Activated CD4-positive, alpha-beta T cell treated with anti-CD3 and anti-CD28 coated beads for 24 hours (primary cell): ENCODE measurements at places on chromosomes 11 and 22.

- no peak for DNase-seq
Measured at GRCh38 chr22:46501701-46502100, 35.7 kb downstream of the CELSR1 start.

DNA sequence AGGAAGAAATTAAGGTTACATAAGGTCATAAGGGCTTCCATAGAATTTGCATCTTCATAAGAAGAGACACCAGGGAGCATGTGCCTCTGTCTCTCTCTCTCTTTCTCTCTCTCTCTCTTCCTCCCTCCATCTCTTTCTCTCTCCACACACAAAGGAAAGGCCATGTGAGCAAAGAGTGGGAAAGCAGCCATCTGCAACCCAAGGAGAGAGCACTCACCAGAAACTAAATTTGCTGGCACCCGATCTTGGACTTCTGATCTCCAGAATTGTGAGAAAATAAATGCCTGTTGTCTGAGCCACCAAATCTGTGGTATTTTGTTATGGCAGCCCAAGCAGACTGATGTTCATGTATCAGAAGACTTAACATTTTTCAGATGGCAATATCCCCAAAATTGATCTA is 6.4 kb upstream of the KRTAP5-10 start:
- DNase-seq: no peak

DNA sequence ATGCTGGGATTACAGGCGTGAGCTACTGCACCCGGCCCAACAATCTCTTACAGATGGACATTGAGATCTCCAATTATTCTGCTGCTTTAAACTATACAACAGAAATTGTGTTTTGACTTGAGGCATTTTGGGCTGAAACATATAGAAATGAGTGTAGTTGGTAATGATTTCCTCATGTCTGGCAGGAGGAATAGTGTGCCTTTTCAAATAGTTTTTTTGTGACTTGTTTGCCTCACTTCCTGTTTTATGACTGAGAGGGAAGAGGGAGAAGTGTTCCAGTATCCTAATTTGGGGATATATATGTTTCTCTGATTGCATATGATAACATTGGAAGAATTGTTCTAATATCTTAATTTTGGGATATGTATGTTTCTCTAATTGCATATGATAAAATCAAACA is 40.2 kb downstream of the EP300 start:
- no peak for DNase-seq

GRCh38 chr11:75287579-75287978 is 47.0 kb downstream of the TPBGL start:
- DNase-seq: no peak

DNA sequence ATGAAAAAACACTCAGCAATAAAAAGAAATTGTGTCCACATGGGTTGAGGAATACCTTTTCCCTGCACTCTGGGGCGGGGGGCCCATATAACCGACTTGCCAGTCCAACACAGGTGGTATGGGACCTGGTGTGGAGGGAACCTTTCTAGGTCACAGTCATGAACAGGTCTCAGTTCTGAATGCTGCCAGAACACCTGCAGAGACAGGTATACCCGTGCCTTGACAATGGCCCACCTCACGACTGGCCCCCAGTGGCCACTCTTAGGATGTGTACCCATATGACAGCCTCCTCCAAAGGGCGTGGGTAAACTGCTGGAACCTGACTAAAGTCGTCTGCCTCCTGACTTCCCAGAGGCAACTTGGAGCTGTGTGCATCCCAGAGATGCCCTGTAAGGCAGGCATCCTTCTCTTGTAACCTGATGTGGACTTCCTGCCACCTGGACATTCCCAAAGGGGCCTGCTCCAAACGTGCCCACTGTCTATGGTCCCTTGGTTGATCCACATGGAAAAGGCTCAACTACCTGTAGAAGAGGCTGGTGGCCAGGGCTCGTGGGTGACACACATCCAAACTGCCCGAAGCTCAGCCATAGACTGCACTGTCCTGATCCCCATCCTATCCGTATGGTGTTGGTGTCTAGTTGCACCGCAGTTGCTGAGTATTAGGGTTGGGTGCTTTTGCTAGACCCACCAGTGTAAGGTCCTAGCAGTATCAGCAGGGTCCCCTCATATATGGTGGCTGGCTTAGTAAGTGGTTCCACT is 859.3 kb downstream of the BRD1 start:
- DNase-seq: peak; percentile 11

- DNase-seq: no peak
Measured at GRCh38 chr22:29744902-29745301, 21.9 kb downstream of the ZMAT5 start.

DNA sequence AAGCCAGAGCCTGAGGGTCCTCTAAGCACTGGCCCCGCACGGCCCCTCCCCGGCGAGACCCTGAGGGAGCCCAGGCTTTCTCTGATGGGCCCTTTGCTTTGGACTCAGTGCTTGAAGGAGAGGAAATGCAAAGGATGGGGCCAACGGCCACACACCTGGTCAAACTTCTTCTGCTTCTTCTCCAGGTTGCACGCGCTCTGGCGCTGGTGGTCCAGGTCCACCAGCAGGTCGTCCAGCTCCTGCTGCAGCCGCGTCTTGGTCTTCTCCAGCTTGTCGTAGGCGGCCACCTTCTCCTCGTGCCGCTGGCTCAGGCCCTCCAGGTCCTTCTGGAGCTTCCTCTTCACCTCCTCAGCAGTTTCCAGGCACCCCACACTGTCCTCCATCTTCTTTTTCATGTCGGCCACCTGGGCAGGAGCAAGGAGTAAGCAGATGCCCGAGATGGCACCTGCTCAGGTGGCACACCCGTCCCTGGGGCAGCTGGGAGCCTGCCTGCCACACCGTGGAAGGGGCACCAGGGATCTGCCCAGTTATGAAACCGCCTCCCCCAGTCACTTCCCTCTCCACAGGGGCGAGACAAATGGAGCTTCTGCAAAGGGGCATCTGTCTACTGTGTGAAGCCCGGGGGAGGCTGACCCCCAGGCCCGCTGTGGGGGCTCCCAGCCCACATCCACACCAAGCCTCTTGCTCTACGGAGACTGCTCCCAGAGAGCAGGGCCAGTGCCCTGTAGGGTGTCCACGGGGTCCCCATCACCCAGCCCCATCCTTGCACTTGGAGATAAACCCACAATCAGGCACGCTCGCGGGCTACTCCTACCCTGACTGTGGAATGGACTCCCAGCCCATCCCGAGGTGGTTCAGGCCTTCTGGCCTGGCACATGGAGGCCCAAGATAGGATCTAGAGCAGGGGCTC is 39.2 kb downstream of the APOL1 start:
- no peak for DNase-seq

GRCh38 chr11:110479108-110480101 is 49.7 kb downstream of the FDX1 start:
- no peak for DNase-seq

- DNase-seq: no peak
Measured at GRCh38 chr11:2358754-2359442, 18.2 kb upstream of the CD81 start.

GRCh38 chr22:45549762-45550378 is 47.2 kb downstream of the FBLN1 start:
- no peak for DNase-seq

GRCh38 chr11:12003336-12003735 is 5.1 kb downstream of the DKK3 start:
- no peak for DNase-seq

- no peak for DNase-seq
Measured at GRCh38 chr11:38156495-38157146, 1558.6 kb upstream of the RAG2 start.

DNA sequence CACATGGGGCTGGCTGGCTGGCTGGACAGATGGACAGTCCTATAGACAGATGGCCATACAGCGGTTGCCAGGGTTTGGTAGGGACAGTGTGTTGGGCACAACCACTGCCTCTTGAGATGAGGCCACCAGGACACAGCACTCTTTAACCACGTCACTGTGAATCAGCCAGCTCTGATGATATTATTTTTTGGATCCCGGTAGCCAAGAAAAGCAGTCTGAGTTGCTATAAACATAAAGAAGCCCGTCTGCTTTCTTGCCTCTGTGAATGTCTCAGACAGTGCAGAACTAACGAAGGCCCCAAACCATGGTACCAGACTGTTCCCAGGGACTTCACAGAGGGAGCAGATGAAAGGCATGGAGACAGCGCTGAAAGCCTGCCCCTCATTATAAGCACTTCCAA is 115.9 kb upstream of the CSNK2A3 start:
- DNase-seq: no peak

DNA sequence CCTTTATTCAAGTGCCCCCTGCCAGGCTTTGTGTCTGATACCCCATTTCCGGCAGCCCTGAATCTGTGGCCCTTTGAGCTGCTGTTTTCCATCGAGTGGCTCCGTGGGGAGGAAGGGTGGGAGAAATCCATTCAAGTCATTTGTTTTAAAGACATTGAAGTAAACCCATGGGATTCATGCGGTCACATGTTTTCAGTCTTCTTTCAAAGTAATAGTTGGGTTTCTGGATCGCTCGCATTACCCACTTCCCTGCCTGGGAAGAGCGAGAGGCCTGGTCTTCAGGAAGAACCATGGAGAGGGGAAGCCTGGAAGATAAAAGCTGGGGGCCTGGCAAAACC is 14.4 kb downstream of the DAGLA start:
- no peak for DNase-seq

DNA sequence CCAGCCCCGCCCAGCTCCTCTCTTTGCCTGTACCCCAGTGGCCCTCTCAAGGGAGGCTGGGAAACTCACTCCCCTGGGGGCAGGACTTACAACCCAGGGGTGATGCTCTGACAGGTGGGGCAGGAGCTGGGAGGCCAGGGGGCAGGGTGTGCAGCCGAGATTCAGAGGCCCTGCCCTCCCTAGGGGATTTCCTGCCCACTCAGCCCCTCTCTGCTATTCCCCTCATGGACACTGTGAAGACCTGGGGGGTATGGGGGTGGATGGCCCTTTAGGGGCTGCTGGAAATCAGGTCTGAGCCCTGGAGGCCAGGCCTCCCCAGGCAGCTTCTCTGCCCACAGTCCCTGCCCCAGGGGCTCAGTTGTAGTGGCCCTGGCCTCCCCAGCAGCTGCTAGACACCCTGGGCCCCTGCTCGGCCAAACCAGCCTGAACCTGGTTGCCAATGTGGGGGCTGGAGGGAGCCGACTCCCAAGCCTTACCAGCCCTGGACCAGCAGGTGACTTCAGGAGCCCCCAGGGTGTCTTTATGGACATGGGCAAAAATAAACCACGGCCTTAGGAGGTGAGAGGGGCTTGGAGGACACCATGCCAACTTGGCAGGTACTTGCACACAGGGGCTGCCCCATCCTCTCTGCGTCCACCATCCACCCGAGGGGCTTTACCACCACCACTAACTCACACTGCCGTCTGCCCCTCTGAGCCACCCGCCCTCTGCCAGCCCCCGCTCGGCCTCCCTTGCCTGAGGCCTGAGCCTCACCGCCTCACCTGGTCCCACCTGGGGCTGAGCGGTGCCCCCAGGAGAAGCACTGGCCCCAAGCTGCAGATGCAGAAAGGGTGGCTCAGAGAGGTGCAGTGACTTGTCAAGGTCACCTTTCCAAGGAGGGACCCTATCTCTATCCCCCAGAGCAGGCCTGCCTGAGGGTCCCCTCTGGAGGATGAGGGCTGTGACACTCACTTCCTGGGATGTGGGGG is 2.8 kb upstream of the PHLDA2 start:
- DNase-seq: no peak

- DNase-seq: no peak
Measured at GRCh38 chr11:84626256-84626655, 1000.9 kb downstream of the DLG2 start.

DNA sequence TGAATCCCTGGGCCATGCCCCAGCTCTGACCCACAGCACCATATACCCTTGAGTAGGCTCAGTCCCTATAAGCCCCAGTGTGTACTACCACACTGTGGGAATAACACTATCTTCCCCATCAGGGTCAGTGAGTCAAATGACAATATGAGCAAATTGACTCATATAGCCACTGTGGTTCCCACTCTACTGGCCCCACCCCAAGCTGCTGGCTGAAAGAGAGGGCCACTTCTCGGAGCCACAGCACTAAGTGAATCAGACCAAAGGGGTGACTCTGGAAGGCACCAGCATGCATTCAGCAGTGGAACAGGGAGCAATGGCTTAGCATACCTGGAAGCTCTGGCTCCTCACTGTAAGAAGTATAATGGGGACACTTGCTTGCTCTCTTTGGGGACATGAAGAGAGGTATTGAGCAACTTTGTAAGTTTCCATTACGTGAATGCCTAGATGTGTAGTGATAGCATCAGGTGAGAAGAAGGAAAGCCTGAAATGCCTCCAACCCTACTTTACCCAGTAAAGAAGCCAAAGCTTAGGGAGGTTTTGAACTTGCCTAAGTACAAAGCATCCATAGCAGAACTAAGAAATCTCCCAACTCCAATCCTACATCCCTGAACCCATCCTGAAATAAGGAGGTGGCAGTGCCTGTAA is 13.5 kb downstream of the CD59 start:
- no peak for DNase-seq

GRCh38 chr11:11039208-11039965 is 181.5 kb upstream of the ZBED5 start:
- DNase-seq: no peak

GRCh38 chr11:45102361-45102809 is 44.1 kb upstream of the PRDM11 start:
- no peak for DNase-seq

DNA sequence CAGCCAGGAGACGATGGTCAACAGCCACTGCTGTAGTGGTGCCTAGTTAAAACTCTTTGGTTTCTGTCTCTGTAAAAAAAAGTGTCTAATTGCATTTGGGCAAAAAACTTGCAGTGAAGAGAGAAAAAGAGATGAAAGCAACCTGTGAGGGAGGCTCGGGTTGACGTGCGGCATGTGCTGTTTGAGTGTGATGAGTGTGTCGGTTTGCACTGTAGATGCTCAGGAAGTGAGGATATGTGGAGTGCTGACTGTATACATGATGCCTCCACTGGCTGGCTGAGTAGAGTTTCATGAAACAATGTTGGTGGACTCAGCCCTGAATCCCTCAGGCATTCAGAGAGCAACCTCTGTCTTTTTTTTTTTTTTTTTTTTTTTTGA is 4.3 kb upstream of the DGCR6L start:
- peak; percentile 31 for DNase-seq

DNA sequence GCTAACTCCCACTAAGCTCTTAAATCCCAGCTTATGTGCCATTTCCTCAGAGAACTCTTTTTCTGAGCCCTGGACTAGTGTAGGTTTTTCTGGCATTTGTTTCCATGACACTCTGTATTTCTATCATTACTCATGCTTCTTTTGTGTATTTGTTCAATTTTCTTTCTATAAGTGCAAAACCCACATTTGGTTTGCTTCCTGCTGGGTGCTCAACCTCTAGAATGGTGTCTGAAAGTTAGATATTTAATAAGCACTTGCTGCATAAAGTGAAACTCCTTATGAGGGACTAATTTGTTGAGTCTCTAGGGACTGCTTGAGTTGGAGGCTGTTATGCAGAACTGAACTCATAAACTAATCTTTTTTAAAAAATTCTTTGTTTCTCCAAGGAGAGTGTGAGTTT is 68.6 kb downstream of the SYT9 start:
- no peak for DNase-seq

GRCh38 chr11:122367809-122368231 is 251.8 kb upstream of the BLID start:
- no peak for DNase-seq

- DNase-seq: no peak
Measured at GRCh38 chr11:45097721-45098493, 48.5 kb upstream of the PRDM11 start.

GRCh38 chr11:120929664-120930154 is 94.2 kb upstream of the TBCEL start:
- peak; percentile 14 for DNase-seq

GRCh38 chr11:2742611-2743426 is 43.0 kb upstream of the KCNQ1OT1 start:
- DNase-seq: no peak

- DNase-seq: no peak
Measured at GRCh38 chr11:131486100-131486499, 115.7 kb downstream of the NTM start.
